ENCODE measurements at places on chromosomes 1 and 21. TPM values are rescaled to one million over a fixed set of nuclear protein-coding genes. Genes with fewer than 3 reads are reported as not detected.

- peaks cover 56% of the 10 kb centered on the region for H3K27me3 ChIP-seq
- H3K36me3 ChIP-seq = peaks cover 3% of the 10 kb centered on the region
- no peak for DNase-seq
- peaks cover 14% of the 10 kb centered on the region for H3K4me1 ChIP-seq
- H3K4me3 ChIP-seq = peak overlapping the region; percentile 83
Observed at GRCh38 chr1:78047106-78047505, 1.3 kb downstream of the GIPC2 start.

GRCh38 chr1:53362270-53362669, 34.4 kb upstream of the LRP8 start:
- H3K4me3 ChIP-seq = no peak overlapping the region
- H3K27me3 ChIP-seq = no peaks in the 10 kb centered on the region
- no peak overlapping the region for H3K27ac ChIP-seq
- no peak for DNase-seq

GRCh38 chr1:7375781-7376660, 395.1 kb upstream of the VAMP3 start:
- H3K36me3 ChIP-seq = no peaks in the 10 kb centered on the region
- H3K27ac ChIP-seq = no peak overlapping the region
- H3K27me3 ChIP-seq = peaks cover 32% of the 10 kb centered on the region
- H3K4me3 ChIP-seq = no peak overlapping the region
- DNase-seq = no peak

DNA sequence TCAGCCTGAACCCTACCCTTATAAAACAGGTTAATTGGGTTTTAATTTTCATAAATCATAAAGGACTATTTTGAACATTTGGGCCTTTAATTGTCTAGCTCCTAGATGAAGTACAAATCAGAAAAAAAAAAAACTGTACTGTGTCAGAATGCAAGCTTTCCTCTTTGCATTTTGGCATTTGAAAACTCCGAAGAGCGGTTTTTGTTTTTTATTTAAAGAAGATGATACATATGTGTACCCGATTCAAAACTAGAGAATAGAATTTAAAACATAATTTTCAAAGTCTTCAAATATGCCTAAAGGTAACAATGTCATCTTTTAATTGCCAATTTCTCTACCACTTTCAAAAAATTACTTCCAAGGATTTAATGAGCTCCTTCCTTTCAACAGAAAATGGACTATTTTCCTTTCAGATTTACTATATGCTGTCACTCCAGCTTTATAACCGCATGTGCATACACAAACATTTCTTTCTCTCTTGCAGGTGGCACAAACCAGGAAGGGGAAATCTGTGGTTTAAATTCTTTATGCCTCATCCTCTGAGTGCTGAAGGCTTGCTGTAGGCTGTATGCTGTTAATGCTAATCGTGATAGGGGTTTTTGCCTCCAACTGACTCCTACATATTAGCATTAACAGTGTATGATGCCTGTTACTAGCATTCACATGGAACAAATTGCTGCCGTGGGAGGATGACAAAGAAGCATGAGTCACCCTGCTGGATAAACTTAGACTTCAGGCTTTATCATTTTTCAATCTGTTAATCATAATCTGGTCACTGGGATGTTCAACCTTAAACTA, 33.7 kb downstream of the MRPL39 start:
- peak overlapping the region; percentile 95 for H3K27ac ChIP-seq
- peak; percentile 36 for DNase-seq
- peak overlapping the region; percentile 86 for H3K4me3 ChIP-seq
- H3K36me3 ChIP-seq = peaks cover 2% of the 10 kb centered on the region
- H3K27me3 ChIP-seq = no peaks in the 10 kb centered on the region

DNA sequence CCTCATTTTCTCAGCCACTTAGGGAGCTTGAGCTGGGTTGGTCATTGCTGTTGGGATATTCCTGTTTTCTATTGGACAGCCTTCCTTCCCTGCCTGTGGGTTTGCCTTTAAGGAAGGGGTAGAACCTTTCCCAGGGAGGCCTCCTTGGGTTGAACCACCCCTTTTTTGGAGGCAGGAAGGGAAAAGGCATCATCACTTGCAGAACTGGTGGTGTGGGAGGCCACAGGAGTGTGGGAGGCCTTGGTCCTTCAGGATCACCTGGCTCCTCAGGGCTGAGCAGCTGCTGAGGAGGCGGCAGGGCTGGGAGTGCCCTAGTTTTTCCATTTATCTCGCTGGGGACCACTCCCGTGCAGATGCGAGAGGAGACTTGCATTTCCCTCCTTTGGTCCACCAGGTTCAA, 667 bp upstream of the CYB561D1 start:
- peaks cover 6% of the 10 kb centered on the region for H3K36me3 ChIP-seq
- H3K4me3 ChIP-seq = peak overlapping the region; percentile 96
- H3K4me1 ChIP-seq = peaks cover 31% of the 10 kb centered on the region
- H3K27me3 ChIP-seq = no peaks in the 10 kb centered on the region

DNA sequence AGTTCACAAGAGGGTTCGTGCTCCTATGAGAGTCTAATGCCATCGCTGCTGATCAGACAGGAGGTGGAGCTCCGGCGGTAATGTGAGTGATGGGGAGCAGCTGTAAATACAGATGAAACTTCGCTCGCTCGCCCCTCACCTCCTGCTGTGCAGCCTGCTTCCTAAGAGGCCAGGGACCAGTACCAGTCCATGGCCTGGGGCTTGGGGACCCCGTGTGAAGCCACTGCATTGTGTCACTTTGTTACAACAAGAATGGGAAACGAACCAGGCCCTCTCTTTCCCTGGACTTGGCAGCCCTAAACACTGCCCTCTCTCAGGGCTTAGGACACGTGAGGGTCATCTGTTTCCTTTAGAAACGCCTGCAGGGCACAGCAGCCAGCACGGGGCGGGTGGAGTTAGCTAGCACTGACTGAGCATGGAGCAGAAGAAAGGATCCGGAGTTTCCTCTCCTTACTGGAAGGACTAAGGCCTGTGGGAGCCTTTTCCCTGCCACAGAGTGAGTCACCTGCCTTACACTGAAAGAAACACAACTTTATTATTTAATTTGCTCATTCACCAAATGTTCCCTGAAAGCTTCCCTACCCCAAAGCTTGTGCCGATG, 185.2 kb upstream of the TMEM51 start:
- H3K27ac ChIP-seq = no peak overlapping the region
- no peak overlapping the region for H3K4me3 ChIP-seq
- peaks cover 3% of the 10 kb centered on the region for H3K36me3 ChIP-seq
- H3K4me1 ChIP-seq = peaks cover 6% of the 10 kb centered on the region

DNA sequence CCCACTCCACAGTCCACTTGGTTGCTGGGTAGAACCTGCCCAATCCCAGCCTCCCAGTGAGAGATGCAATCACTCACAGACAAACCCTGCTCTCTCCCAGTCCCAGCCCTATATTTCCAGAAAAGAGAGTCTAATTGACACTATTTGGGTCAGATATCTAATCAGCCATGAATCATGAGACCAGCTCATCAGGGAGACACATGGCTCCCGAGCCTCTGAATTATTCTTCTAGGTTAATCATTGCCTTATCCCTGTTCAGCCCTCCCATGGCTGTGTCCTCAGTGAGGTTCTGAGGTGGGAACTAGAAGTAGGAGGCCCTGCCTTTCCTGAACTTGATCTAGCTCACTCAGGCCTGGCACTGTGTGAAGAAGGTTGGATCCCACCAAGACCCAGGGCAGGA, 49.9 kb upstream of the ZC3H12A start:
- no peak for DNase-seq
- peaks cover 6% of the 10 kb centered on the region for H3K4me1 ChIP-seq
- no peak overlapping the region for H3K27ac ChIP-seq
- H3K27me3 ChIP-seq = peaks cover 66% of the 10 kb centered on the region

- peaks cover 57% of the 10 kb centered on the region for H3K4me1 ChIP-seq
- H3K27me3 ChIP-seq = no peaks in the 10 kb centered on the region
- DNase-seq = no peak
- peak overlapping the region; percentile 65 for H3K27ac ChIP-seq
- H3K4me3 ChIP-seq = no peak overlapping the region
Observed at GRCh38 chr1:229031061-229031460, 239.8 kb upstream of the RAB4A start.

DNA sequence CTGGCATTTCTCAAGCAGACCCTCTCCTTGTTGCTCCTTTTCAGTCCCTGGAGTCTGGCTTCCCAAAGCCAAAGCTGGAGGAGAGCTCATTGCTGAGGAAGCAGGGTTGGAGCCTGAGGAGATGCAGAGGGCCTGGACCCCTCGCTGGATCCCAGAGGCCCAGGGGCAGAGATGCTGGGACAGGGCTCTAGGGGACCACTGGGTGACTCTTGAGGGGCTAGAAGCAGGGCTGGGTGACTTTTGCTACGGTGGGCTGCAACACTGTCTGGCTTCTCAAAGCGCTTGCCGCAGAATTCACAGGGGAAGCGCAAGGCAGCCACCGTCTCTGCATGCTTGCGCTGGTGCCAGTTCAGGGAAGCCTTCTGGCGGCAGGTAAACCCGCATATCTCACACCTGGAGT, 8.8 kb downstream of the ZNF692 start:
- no peak for DNase-seq
- peaks cover 11% of the 10 kb centered on the region for H3K36me3 ChIP-seq
- no peak overlapping the region for H3K27ac ChIP-seq
- H3K27me3 ChIP-seq = no peaks in the 10 kb centered on the region
- H3K4me3 ChIP-seq = no peak overlapping the region

GRCh38 chr1:46188295-46189030, 9.8 kb downstream of the POMGNT1 start:
- peaks cover 5% of the 10 kb centered on the region for H3K36me3 ChIP-seq
- H3K4me3 ChIP-seq = no peak overlapping the region
- H3K4me1 ChIP-seq = peaks cover 13% of the 10 kb centered on the region
- no peak overlapping the region for H3K27ac ChIP-seq
- DNase-seq = no peak

- no peak overlapping the region for H3K27ac ChIP-seq
- DNase-seq = no peak
- H3K36me3 ChIP-seq = no peaks in the 10 kb centered on the region
- no peak overlapping the region for H3K4me3 ChIP-seq
- peaks cover 64% of the 10 kb centered on the region for H3K27me3 ChIP-seq
Observed at GRCh38 chr1:92031281-92032110, 1.7 kb downstream of the EPHX4 start.

- DNase-seq = peak; percentile 62
- H3K36me3 ChIP-seq = no peaks in the 10 kb centered on the region
- peak overlapping the region; percentile 88 for H3K4me3 ChIP-seq
- no peaks in the 10 kb centered on the region for H3K27me3 ChIP-seq
Observed at GRCh38 chr1:11650331-11650991, 3.8 kb downstream of the FBXO2 start.

GRCh38 chr1:63261736-63262458, 60.5 kb upstream of the FOXD3 start:
- no peak for DNase-seq
- H3K27me3 ChIP-seq = peaks cover 33% of the 10 kb centered on the region
- no peak overlapping the region for H3K4me3 ChIP-seq
- no peaks in the 10 kb centered on the region for H3K36me3 ChIP-seq
- no peaks in the 10 kb centered on the region for H3K4me1 ChIP-seq

DNA sequence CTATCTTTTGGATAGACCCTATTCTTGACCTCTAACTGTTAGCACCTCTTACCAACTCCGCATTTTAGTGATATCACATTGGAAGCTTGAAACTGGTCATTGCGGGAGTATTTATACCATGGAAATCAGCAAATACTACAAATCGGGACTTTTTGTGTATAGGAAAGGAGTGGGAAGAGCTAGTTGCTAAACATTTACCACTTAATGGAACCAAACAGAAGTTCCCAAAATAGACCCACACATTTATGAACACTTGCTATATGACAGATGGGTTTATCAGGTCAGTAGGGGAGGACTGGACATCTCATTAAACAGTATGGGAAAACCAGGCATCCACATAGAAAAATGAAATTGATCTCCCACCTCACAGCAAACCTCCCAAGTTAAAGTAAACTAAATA, 29.4 kb downstream of the PHC2 start:
- H3K27ac ChIP-seq = no peak overlapping the region
- no peak overlapping the region for H3K4me3 ChIP-seq
- DNase-seq = no peak
- no peaks in the 10 kb centered on the region for H3K36me3 ChIP-seq
- peaks cover 12% of the 10 kb centered on the region for H3K27me3 ChIP-seq

DNA sequence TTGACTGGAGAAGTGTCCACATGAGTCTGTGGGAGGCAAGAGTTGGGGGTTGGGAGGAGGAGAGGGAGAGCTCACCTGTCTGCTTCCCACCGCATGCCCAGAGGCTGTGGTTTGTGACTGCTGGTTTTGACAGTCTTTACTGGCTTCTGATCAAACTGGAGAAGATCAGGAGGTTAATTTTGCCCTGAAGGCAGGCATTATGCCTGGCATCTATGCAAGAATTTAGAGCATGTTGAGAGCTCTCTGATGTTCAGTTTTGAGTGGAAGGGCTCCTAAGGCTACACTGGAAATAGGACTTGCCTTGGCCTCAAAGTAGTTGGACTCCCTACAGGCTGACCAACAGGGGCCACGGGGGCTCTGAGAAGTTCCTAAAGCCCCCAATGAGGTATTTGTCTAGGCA, 101.6 kb downstream of the TLR5 start:
- no peak overlapping the region for H3K4me3 ChIP-seq
- H3K27me3 ChIP-seq = peaks cover 42% of the 10 kb centered on the region
- H3K27ac ChIP-seq = no peak overlapping the region
- H3K4me1 ChIP-seq = no peaks in the 10 kb centered on the region

GRCh38 chr1:66932291-66932690, 7.5 kb downstream of the MIER1 start:
- peak overlapping the region; percentile 83 for H3K4me3 ChIP-seq
- H3K36me3 ChIP-seq = peaks cover 2% of the 10 kb centered on the region
- H3K27me3 ChIP-seq = no peaks in the 10 kb centered on the region
- H3K27ac ChIP-seq = peak overlapping the region; percentile 93

- H3K4me1 ChIP-seq = peaks cover 14% of the 10 kb centered on the region
- no peaks in the 10 kb centered on the region for H3K36me3 ChIP-seq
- no peak overlapping the region for H3K27ac ChIP-seq
- H3K4me3 ChIP-seq = no peak overlapping the region
- DNase-seq = no peak
Observed at GRCh38 chr1:20632386-20632785, 872 bp upstream of the PINK1 start.

DNA sequence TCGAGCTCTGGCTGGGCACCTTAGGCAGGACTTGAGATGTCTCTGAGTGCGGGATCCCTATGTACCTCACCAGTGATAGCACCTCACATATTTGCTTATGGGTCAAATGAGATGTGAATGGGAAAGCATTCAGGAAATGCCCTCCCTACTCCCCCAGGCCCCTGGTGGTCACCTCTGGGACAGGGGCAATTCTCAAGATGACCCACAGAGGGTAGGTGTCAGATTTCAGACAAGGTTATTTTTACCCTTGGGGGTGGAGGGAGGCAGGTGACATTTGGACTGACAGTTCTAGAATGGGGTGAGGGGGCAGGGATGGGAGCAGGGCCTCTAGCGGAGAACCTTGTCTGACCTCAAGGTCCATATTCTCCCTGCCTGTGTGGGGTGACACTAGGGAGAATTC, 27.1 kb downstream of the ACOT11 start:
- H3K36me3 ChIP-seq = no peaks in the 10 kb centered on the region
- H3K4me1 ChIP-seq = peaks cover 3% of the 10 kb centered on the region
- peaks cover 14% of the 10 kb centered on the region for H3K27me3 ChIP-seq
- H3K27ac ChIP-seq = peak overlapping the region; percentile 21
- DNase-seq = no peak

IL19 gene
- not detected for total RNA-seq

EFNA3 gene
- 1.3 TPM for total RNA-seq

HPDL gene
- 0.21 TPM for total RNA-seq

REN gene
- not detected for total RNA-seq

PRDM16 gene
- not detected for total RNA-seq

S100A7A gene
- not detected for total RNA-seq

SETD4 gene
- 19.1 TPM for total RNA-seq

RGS18 gene
- 106 TPM for total RNA-seq

PLK3 gene
- 389 TPM for total RNA-seq

PGLYRP3 gene
- total RNA-seq = not detected

PODN gene
- total RNA-seq = not detected

All from T-helper 17 cell (primary cell).